ENCODE measurements at places on chromosomes 7 and 10.

DNA sequence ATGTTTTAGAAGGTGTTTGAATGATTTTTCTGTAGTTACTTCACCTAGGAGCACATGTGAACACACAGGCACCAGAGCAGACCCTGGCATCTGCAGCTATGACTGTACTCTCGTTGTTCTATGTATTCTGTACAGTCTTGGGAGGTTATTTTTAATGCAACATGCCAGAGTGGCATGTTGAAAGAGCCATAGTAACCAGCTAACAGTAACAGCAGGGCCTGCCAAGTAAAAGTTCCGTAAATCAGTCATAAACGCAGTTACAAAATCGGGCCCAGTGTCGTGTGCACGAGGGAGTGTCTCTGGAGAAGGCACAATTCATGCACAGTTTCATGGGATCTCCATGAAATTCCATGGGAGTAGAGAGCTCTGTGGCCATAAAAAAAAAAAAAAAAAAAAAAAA is 108.3 kb upstream of the CDK6 start:
- DNase-seq = no peak

- no peak for DNase-seq
Measured at GRCh38 chr7:66110856-66111255, 3.8 kb upstream of the CRCP start.

DNA sequence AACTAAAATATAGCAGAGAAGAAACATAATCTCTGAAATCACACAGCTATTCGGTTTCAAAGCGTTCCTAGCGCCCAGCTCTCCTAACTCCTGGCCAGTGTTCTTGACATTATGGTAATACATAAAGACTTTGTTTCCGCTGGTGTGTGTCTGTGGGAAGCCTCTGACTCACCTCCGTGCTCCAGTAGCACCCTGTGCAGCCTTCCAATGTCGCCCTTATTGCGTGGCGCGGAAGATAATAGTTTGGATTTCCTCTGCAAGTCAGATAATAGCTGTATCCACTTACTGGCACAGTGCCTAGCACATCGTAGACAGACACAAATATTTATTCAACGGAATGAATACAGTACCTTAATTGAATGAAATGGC is 570 bp downstream of the BMS1 start:
- DNase-seq = peak; percentile 18

- no peak for DNase-seq
Measured at GRCh38 chr10:43448742-43449141, 11.8 kb downstream of the ZNF487 start.

DNA sequence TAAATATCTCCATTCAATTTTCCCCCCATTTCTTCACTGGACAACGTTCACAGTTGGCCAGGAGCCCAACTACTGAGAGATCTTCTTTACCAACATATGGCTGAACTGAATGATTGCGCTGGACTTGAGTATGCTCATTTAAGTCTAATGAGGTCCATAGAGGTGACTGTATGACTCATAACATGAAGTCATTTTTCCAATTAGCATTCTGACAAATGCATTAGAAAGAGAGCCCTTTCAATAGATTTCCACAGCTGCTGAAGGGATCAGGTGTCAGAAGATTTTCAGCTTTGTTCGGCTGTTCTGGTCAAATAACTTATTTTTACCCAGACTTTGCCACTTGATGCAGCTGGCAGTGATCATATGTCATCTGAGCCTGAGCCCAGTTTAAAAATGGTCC is 438.0 kb downstream of the ETV1 start:
- no peak for DNase-seq

- no peak for DNase-seq
Measured at GRCh38 chr10:77633376-77633775, 4.2 kb downstream of the KCNMA1 start.

DNA sequence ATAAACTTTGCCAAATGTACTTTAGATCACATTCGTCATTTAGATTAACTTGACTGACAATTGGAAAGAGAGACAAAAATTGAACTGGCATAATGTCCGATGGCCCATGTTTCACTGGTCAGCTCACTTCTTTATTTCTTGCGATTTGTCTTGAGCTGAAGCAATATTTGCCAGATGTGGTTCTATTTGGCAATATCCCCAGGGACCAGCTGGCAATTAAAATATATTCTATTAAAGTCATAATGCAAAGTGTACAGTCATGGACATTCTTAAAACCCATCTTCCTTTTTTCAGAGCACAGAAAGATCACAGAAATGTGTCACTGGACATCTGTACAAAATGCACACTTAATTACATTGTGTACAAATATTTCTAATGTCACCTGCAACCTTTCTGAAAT is 26.3 kb downstream of the NEBL start:
- DNase-seq = no peak

- no peak for DNase-seq
Measured at GRCh38 chr7:37550872-37551271, 102.2 kb upstream of the ELMO1 start.

DNA sequence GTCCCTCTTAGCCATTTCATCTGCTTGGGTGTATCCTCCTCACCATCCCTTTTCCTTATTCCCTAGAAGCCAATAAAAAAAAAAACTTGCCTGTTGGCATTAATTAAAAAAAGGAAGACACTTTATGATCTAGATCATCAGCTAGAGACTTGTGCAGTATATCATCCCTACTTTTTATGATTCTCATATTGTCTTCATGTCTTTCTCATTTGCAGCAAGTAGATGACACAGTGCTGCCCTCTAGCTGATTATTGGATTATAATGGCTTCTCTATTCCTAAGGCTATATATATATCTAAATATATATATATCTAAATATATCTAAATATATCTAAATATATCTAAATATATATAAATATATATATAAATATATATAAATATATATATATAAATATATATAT is 272.4 kb upstream of the LRGUK start:
- no peak for DNase-seq

- DNase-seq = no peak
Measured at GRCh38 chr10:132721725-132722124, 64.2 kb downstream of the NKX6-2 start.

DNA sequence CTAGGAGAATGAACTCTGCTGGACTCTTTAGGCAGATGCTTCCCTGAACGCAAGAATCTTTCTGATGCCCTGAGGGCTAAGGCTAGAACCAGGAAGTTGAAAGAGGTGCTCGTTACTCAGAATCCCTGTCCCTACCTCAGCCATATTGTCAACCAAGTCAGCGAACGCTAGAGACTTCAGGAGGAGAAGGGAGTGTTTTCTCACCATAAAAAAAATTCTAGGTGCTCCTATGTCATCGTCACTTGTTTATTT is 359.4 kb downstream of the PRPF18 start:
- no peak for DNase-seq

DNA sequence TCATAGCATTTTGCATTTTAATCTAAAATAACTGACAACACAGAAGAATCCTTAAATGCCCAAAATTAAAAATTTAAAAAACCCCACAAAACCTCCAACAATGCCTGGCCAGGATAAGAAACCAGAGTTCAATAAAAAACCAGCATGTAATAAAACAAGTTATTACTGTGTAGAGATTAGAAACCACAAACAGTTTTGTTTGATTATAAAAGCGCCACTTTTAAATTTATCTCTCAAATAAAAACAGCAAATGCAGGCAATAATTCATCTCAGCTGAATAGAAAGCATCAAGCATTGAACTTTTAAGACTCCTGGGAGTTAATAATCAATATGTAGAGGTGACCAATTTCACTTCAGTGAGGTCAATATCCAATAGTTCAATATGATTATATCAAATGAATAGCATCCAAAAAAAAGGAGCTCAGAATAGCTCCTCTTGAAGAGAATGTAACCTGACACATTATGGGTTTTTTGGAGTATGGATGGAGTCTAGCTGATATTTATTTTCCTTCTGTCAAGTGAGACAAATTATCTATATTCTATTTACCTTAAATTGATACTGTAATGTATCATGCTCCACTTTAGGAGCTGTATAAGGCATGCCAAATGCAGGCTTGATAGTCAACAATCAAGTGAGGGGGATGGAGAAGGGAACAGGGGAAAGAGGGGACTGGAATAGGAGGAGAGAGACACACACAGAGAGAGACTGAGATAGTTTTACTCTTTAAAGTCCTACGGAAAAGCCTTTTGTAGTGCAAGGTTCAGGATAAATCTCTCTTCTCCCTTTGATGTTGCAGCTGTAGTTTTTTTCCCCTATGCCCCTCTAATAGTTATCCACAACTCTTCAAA is 130.9 kb downstream of the RSU1 start:
- DNase-seq = no peak

DNA sequence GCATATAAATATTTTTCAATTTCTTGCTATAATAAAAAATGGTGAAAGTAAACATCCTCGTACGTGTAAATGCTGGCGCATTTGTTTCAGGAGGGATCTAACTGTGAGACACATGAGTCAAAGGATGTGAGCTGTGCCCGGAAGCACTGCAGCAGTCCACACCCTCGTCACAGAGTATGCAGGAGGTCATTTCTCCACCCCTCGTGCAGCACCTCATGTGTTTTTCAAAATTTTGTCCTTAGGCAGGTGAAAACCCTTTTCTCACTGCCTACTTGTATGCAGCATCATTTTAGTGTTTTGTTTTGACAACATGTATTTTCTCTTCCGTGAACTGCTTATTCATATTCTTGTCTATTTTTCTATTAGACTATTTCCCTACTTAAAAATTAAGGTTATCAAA is 162.7 kb downstream of the AVL9 start:
- DNase-seq = no peak

GRCh38 chr7:116549370-116549769 is 24.5 kb downstream of the CAV1 start:
- DNase-seq = no peak

GRCh38 chr10:128314686-128315085 is 188.5 kb upstream of the MKI67 start:
- DNase-seq = no peak
